ENCODE measurements at places on chromosomes 5 and 9.

- peak; percentile 52 for DNase-seq
Measured at GRCh38 chr9:121944711-121945191, 148.4 kb downstream of the TTLL11 start.

DNA sequence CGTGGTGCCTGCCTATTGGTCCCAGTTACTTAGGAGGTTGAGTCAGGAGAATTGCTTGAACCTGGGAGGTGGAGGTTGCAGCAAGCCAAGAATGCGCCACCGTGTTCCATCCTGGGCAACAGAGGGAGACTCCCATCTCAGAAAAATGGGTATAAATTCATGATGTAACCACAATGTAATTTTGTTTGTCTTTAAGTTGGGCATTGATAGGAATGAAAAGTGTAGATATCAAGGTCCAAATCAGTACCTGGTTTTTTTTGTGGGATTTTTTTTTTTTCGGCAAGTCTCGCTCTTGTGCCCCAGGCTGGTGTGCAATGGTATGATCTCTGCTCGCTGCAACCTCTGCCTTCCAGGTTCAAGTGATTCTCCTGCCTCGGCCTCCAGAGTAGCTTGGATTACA lies 7.4 kb downstream of the NPM1 start:
- DNase-seq: no peak

GRCh38 chr5:147635882-147636728 lies 126.2 kb upstream of the DPYSL3 start:
- no peak for DNase-seq

- DNase-seq: no peak
Measured at GRCh38 chr9:134245179-134245578, 80.8 kb upstream of the RNU6ATAC start.

- DNase-seq: no peak
Measured at GRCh38 chr9:127132921-127133647, 10.6 kb upstream of the ANGPTL2 start.

DNA sequence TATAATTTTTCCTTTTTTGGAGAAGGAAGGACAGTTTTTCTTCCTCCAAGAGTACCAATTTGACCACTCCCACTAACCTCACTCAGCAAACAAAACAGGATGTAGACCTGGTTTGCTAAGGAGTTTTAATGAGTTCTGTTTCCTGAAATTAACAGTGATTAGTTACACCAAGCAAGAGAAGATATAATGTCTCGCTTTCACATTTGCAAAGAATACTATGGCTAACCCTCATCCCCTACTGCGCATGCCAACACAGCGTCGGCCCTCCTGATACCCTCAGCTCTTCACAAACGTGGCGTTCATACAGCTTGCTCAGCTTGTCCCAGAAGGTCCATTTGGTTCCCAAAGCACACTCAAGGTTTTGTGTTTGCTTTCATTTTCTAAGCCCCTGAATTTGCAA lies 41.9 kb upstream of the IPPK start:
- no peak for DNase-seq

GRCh38 chr9:6079386-6079785 lies 64.0 kb upstream of the RANBP6 start:
- no peak for DNase-seq

- peak; percentile 60 for DNase-seq
Measured at GRCh38 chr5:96344678-96345577, 88.1 kb downstream of the PCSK1 start.

DNA sequence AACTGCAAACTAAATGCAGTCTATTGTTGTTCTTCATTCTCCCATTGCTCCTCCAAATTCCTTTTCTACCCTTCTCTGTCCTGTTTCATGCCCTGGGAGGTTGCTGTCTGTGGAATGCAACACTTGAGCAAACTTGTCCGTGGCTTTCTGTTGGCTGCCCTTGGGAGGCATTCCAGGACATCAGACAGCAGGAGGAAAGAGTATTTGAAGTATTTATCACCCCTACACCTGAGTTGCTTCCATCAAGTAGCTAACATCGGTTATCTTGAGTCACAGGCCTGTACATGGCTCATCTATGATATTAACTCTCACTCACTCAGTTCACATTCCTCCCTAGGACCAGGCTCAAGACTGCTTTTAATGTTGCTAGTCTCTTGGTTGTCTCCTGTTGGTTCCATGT lies 803.4 kb upstream of the CDH6 start:
- DNase-seq: no peak

DNA sequence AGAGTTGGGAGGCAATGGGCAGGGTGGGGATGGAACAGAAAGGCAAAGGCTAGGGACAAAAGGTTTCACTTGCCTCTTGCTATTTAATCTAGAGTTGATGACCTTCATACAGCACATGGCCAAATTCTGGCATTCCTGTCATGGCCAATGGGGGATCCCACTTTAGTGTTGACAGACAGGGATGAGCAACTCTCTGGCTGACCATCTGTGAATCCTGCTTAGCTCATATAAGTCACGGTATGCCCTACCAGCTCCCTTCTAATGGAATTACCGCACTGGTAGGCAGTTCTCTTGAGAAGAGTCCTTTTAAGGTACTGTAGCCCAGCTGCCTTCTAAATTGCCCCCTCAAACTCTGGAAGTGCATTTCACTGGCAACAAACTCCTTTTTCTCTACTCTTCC lies 76.1 kb downstream of the MAMDC2 start:
- no peak for DNase-seq

- DNase-seq: no peak
Measured at GRCh38 chr5:128799945-128800344, 165.3 kb upstream of the SLC27A6 start.

DNA sequence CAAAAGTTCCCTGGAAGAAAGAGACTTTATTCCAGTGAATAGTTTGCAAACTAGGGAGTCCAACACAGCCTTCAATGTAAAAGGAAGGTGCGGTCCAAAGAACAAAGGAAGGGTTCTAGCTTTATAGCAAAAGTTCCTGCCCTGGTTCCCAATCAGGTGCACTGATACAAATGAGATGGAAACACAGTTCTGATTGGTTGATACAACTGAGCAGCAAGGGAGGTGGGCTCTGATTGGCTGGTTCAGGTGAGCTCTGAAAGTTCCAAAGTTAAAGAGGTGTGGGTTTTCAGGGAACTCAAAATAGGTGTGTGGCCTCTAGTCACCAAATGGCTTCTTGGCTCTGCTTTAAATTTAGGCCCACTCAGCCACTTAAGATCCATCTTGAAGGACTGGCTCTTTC lies 43.1 kb downstream of the P4HA2 start:
- DNase-seq: no peak

- no peak for DNase-seq
Measured at GRCh38 chr5:89595056-89595455, 712.1 kb upstream of the MEF2C start.

GRCh38 chr5:112156211-112156610 lies 262.9 kb downstream of the EPB41L4A start:
- no peak for DNase-seq
